ENCODE measurements at places on chromosomes 6 and 20. TPM values are rescaled to one million over a fixed set of nuclear protein-coding genes. Genes with fewer than 3 reads are reported as not detected.

The HLA-DQB1 gene
- 0.51 TPM for total RNA-seq

The GNAS gene
- total RNA-seq, result 756 TPM

The MEP1A gene
- not detected for total RNA-seq

The IL17A gene
- total RNA-seq, result not detected

- no peaks in the 10 kb centered on the region for H3K27me3 ChIP-seq
- H3K27ac ChIP-seq, result no peak overlapping the region
- DNase-seq, result no peak
- H3K36me3 ChIP-seq, result peaks cover 2% of the 10 kb centered on the region
- H3K4me1 ChIP-seq, result peaks cover 3% of the 10 kb centered on the region
- H3K4me3 ChIP-seq, result no peak overlapping the region
Observed at GRCh38 chr6:145882121-145882531, 67.5 kb upstream of the FBXO30 start.

GRCh38 chr6:152018876-152019275 lies 211.4 kb downstream of the ESR1 start:
- H3K36me3 ChIP-seq, result no peaks in the 10 kb centered on the region
- no peak for DNase-seq
- no peaks in the 10 kb centered on the region for H3K27me3 ChIP-seq
- H3K4me1 ChIP-seq, result no peaks in the 10 kb centered on the region
- no peak overlapping the region for H3K27ac ChIP-seq

DNA sequence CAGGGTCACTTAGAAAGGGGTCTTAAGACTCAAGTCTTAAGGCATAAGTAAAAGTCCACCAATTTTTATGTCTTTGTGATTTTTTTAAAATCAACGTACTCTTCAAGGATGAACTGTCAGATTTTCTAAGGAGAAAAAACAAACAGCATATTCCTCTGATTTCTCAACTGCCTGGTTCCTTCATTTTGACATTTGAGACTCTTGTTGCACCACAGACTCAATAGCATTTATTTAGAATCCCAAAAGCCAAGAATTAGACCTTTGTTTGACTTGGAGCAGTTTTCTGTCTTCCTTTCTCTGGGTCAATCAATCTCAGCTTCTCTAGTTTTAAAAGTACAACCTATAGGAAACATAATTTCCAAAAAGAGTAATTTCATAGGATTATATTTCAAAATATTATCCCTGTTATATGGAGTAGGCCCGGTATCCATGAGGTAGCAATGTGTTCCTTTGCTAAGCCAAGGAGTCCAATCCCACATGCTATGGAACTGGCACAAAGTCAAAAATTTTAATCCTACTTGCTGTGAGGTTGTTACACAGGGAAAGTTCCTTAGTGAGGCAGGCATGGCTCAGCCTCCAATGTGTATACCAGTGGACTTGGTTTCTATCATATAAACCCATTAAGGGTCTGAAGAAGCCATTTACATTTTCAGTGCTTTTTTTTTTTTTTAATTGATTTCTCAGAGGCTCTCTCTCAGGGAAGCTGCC lies 405.7 kb downstream of the KIF16B start:
- H3K4me3 ChIP-seq, result no peak overlapping the region
- H3K4me1 ChIP-seq, result no peaks in the 10 kb centered on the region
- H3K27ac ChIP-seq, result no peak overlapping the region
- DNase-seq, result no peak
- no peaks in the 10 kb centered on the region for H3K36me3 ChIP-seq
- H3K27me3 ChIP-seq, result no peaks in the 10 kb centered on the region

- H3K4me3 ChIP-seq, result no peak overlapping the region
- no peaks in the 10 kb centered on the region for H3K36me3 ChIP-seq
- H3K27me3 ChIP-seq, result no peaks in the 10 kb centered on the region
- H3K27ac ChIP-seq, result no peak overlapping the region
Observed at GRCh38 chr6:144955392-144955791, 670.3 kb downstream of the UTRN start.

GRCh38 chr20:25148982-25149846 lies 46.3 kb upstream of the ENTPD6 start:
- no peaks in the 10 kb centered on the region for H3K4me1 ChIP-seq
- DNase-seq, result no peak
- H3K27ac ChIP-seq, result no peak overlapping the region
- H3K27me3 ChIP-seq, result no peaks in the 10 kb centered on the region
- no peaks in the 10 kb centered on the region for H3K36me3 ChIP-seq

DNA sequence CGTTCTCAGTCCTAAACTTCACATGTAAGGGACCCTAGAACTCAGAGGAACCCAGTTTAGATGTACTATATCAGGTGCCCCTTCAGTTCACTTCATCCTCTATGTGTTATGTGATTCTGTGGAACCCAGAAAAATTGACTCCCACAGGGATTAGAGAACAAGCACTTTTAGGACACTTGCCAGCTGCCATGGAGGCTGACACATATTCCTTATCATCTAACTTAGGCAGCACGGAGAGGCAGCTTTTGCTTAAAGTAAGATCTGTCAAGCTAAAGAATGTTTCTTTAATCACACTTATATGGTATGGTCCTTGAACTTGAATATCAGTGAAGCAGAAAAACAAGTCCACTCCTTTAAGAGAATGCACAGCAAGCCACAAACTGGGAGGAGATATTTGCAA lies 701.5 kb upstream of the ID4 start:
- no peak for DNase-seq
- no peak overlapping the region for H3K4me3 ChIP-seq
- H3K27ac ChIP-seq, result no peak overlapping the region
- H3K4me1 ChIP-seq, result no peaks in the 10 kb centered on the region

DNA sequence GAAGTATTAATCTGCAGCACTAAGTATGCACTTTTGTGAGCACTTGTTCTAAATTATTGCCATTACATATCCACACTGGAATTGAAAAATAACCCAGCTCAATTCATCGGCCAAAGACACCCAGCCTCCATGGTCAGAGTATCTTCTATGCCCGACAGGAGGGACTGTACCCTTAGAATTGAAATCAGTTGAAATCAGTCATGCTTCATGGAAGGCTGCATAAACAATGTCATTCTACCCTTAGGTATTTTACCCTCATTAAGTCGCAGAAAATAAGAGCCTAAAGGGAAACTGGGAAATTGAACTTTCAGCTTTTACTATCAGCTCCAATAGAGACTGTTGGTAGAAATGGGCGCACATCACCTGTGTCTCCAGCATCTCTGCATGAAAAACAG lies 2.9 kb upstream of the RAMACL start:
- no peaks in the 10 kb centered on the region for H3K36me3 ChIP-seq
- H3K4me1 ChIP-seq, result no peaks in the 10 kb centered on the region
- no peak overlapping the region for H3K27ac ChIP-seq
- no peaks in the 10 kb centered on the region for H3K27me3 ChIP-seq
- DNase-seq, result no peak

Measured in Panc1 (cell line).